ENCODE measurements at places on chromosomes 4 and X. TPM values are rescaled to one million over a fixed set of nuclear protein-coding genes. Genes with fewer than 3 reads are reported as not detected.

GLA gene
- 22.3 TPM for total RNA-seq

ARAP2 gene
- 247 TPM for total RNA-seq

GRCh38 chr4:6338175-6338950, 68.7 kb downstream of the WFS1 start:
- H3K27ac ChIP-seq = no peak overlapping the region
- H3K36me3 ChIP-seq = no peaks in the 10 kb centered on the region
- no peaks in the 10 kb centered on the region for H3K27me3 ChIP-seq
- no peak for DNase-seq
- no peaks in the 10 kb centered on the region for H3K4me1 ChIP-seq

UGT2A3 gene
- not detected for total RNA-seq

- H3K4me1 ChIP-seq = no peaks in the 10 kb centered on the region
- no peaks in the 10 kb centered on the region for H3K36me3 ChIP-seq
- H3K27me3 ChIP-seq = no peaks in the 10 kb centered on the region
- no peak within 1 kb of the TSS for H3K4me3 ChIP-seq
- no peak for DNase-seq
Measured at GRCh38 chrX:37779857-37780256, at the start of gene CYBB. CYBB (plus strand) TSS chrX:37780059; CDS start chrX:37780078, 19 bp downstream.

- DNase-seq = no peak
- H3K4me3 ChIP-seq = no peak overlapping the region
- no peaks in the 10 kb centered on the region for H3K4me1 ChIP-seq
- no peaks in the 10 kb centered on the region for H3K27me3 ChIP-seq
- no peaks in the 10 kb centered on the region for H3K36me3 ChIP-seq
Measured at GRCh38 chrX:15241301-15241700, 28.6 kb downstream of the ASB9 start.

NPNT gene
- total RNA-seq = 795 TPM

PABPC1L2B gene
- not detected for total RNA-seq

- H3K27me3 ChIP-seq = no peaks in the 10 kb centered on the region
- H3K27ac ChIP-seq = no peak overlapping the region
- no peak overlapping the region for H3K4me3 ChIP-seq
- DNase-seq = no peak
- no peaks in the 10 kb centered on the region for H3K36me3 ChIP-seq
- no peaks in the 10 kb centered on the region for H3K4me1 ChIP-seq
Measured at GRCh38 chr4:158609116-158609515, 62.6 kb downstream of the C4orf46 start.

GPR34 gene
- 12.1 TPM for total RNA-seq

IL21 gene
- total RNA-seq = not detected

P2RY10 gene
- total RNA-seq = 0.22 TPM

DNA sequence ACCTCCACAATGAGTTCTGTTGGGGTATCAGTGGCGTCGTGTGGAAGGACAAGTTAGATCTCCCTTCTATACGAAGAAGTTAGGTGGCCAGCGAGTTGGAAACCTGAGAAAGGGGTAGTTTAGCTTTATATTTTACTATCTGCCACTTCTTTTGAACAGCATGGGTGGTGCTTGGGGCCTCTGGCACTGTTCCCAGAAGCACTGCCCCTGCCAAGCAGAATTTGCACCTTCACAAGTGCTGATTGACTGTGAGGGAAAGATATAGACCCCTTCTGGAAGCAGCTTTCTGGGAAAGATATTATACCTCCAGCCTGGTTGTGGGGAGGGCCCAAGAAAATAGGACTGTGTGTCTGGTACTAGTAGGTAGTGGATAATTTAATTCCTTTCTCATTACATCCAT, 246.9 kb downstream of the FBXO8 start:
- no peak for DNase-seq
- H3K27me3 ChIP-seq = no peaks in the 10 kb centered on the region
- no peak overlapping the region for H3K4me3 ChIP-seq
- no peaks in the 10 kb centered on the region for H3K36me3 ChIP-seq
- no peaks in the 10 kb centered on the region for H3K4me1 ChIP-seq

GRCh38 chr4:184163813-184164212, 53.9 kb downstream of the ENPP6 start:
- no peaks in the 10 kb centered on the region for H3K27me3 ChIP-seq
- no peak overlapping the region for H3K4me3 ChIP-seq
- peaks cover 8% of the 10 kb centered on the region for H3K4me1 ChIP-seq

DNA sequence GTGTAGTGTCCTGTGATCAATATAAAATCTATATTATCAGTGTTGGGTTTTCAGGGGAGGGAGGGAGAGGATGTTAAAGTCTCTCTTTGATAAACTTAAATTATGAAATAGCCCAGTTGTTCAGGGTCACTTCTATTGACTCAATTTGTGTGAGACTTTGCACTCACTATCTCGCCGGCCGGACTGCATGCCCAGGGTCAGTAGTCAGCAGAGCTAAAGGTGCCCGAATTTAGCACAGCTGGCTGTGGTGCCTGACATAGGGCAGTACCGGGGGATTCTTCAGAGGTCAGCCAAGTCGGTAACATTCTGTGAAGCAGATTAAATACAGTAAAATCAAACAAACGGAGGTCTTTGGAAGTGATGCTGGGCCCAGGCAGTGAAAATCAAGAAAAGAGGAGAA, 19.2 kb downstream of the GABRQ start:
- H3K4me1 ChIP-seq = no peaks in the 10 kb centered on the region
- H3K4me3 ChIP-seq = no peak overlapping the region
- H3K27me3 ChIP-seq = no peaks in the 10 kb centered on the region
- no peak for DNase-seq

GRCh38 chrX:2499507-2499906, 1.3 kb downstream of the DHRSX start:
- H3K27me3 ChIP-seq = no peaks in the 10 kb centered on the region
- H3K4me1 ChIP-seq = peaks cover 30% of the 10 kb centered on the region
- DNase-seq = no peak
- H3K36me3 ChIP-seq = no peaks in the 10 kb centered on the region
- H3K27ac ChIP-seq = peak overlapping the region; percentile 93

SPANXA1 gene
- total RNA-seq = not detected

DNA sequence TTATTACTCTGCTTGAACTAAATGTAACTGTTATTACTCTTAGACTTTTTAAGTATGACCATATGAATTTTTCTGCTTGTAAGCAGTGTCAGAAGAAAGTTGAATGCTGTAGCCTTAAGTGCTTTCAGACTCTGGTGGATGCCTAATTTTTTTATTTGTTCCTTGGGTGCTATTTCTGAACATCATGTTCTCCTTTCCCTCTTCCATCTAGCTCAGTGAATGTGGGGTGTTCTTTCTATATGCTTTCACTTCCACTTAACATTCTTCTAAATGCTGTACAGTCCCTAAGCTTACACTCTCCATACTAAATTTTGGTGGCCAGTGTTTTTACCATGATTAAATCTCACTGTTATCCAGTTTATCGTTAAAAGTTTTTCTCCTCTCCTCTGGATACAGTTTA, 3.6 kb downstream of the DCK start:
- peaks cover 13% of the 10 kb centered on the region for H3K4me1 ChIP-seq
- H3K36me3 ChIP-seq = no peaks in the 10 kb centered on the region
- H3K27me3 ChIP-seq = no peaks in the 10 kb centered on the region
- no peak overlapping the region for H3K27ac ChIP-seq
- no peak for DNase-seq

GRCh38 chr4:53659112-53659511, 67.8 kb upstream of the LNX1 start:
- no peak for DNase-seq
- no peaks in the 10 kb centered on the region for H3K27me3 ChIP-seq
- no peak overlapping the region for H3K27ac ChIP-seq
- peaks cover 6% of the 10 kb centered on the region for H3K4me1 ChIP-seq

LSM6 gene
- total RNA-seq = 37.0 TPM

SFRP2 gene
- total RNA-seq = 41.3 TPM

DNA sequence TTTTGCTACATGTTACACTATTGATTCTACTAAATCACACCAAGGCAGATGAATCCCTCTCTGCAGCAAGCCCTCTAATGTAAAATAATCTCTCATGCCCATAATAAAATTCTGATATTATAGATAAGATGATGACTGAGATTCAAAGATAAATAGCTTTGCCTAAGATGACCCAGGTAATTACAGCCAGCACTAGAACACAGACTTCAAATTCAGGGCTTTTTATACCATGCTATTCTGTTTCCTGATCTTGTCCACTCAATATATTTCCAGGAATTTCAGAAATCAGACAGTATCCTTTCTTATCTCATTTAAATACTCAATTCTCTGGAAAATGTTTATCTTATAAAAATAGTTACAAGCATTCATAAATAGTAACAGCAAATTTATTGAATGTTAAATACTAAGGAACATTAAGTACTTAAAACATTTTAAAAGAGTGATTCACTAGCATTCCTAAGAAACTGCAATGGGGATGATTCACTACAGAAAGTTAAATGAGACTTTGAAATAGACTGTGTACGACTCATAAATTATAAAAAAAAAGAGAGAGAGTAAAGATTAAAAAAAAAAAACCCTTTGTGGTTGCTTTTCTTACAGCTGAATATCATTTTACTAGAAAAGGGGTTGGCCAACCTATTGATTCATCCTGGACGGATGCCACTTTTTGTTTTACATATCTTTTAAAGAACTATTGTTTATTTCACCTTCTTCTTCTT, 45.8 kb upstream of the IL21 start:
- no peak overlapping the region for H3K27ac ChIP-seq
- no peak overlapping the region for H3K4me3 ChIP-seq
- no peaks in the 10 kb centered on the region for H3K36me3 ChIP-seq

GPC4 gene
- total RNA-seq = 17.4 TPM

ODAM gene
- total RNA-seq = 2.1 TPM

DNA sequence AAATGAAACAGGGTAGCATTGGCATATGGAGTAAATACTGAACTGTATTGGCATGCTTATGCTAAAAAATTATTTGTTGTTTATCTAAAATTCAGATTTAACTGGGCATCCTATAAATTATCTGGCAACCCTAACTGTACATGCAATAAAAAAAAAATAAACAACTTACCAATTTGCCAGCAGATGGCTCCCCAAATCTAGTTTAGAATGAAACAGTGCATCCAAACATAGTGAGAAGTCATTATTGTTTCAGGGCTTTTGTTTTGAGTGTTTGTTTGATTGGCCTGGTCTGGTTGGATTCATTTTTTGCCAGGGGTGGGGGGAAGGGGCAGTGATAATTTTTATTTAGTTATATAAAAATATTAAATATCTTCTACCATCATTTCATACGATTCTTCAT, 12.8 kb upstream of the NSUN7 start:
- peaks cover under 1% of the 10 kb centered on the region for H3K4me1 ChIP-seq
- no peaks in the 10 kb centered on the region for H3K36me3 ChIP-seq
- H3K27me3 ChIP-seq = no peaks in the 10 kb centered on the region

DNA sequence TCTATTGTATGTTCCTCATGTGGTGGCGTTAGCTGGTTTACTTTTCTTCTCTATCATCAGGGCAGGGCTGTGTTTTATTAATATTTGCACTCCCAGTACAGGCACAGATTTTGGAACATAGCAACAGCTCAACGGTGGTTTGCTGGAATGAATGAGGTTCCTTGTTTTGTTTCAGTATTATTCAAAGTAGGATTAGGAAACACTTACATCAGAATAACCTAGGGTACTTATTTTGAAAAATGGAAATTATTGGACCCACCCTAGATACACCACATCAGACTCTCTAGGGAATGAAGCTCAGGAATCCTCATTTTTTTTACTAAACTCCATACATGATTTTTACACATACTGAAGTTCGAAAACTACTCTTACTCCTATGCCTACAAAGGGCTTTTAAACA, 108.8 kb upstream of the ENPEP start:
- no peaks in the 10 kb centered on the region for H3K4me1 ChIP-seq
- no peak overlapping the region for H3K27ac ChIP-seq
- H3K4me3 ChIP-seq = no peak overlapping the region
- no peaks in the 10 kb centered on the region for H3K27me3 ChIP-seq

GRCh38 chr4:3446631-3447320, 5.0 kb downstream of the HGFAC start:
- no peak overlapping the region for H3K4me3 ChIP-seq
- no peaks in the 10 kb centered on the region for H3K36me3 ChIP-seq
- H3K4me1 ChIP-seq = no peaks in the 10 kb centered on the region

DNA sequence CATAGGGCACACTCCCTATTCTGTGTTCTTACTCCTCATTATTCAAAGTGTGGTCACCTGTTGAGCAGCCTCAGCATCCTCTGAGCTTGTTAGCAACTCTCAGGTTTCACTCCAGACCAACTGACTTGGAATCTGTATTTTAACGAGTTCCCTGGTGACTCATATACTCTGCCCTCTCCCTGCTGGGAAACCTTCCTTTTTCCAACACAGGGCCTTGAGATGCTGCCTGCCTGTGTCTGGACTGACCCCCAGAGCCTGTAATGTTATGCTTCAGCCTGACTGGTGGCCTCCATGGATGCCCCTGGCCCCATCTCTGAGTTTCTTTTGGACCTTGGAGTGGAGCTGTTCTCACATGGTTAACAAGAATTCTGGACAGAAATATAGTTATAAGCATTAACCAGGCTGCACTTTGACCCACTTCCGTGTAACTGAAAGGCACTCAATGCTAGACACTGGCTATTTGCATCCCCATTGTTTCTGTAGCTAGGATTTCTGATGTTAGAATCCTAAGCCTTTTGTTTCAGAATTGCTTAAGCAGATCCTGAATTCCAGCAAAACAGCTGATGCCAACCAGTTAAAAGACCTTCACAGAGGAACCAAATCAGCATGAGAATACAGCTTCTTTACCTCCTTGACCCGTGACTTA, 262.6 kb downstream of the STIM2 start:
- no peaks in the 10 kb centered on the region for H3K4me1 ChIP-seq
- DNase-seq = no peak
- no peak overlapping the region for H3K4me3 ChIP-seq
- H3K27me3 ChIP-seq = no peaks in the 10 kb centered on the region
- no peak overlapping the region for H3K27ac ChIP-seq

PPARGC1A gene
- 58.5 TPM for total RNA-seq

DNA sequence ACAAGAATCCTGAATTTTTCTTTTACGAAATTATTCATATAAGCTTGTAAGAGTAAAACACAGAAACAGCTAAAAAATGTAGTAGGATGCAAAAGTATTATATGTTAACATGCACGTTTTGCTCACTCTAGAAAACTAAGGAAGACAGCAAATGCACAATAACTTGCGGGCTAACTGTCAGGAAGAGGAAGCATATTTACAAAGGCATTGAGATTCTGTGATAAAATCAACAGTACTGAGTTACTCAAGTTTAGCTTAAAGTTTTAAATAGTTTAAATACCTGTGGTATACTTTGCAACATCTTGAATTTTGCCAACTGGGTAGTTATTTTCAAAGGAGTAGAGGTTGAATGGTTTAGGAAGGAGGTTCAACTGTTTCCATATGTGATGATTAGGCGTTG, 37.0 kb downstream of the SH2D1A start:
- H3K27me3 ChIP-seq = no peaks in the 10 kb centered on the region
- no peaks in the 10 kb centered on the region for H3K36me3 ChIP-seq
- H3K4me3 ChIP-seq = no peak overlapping the region
- H3K4me1 ChIP-seq = no peaks in the 10 kb centered on the region
- no peak overlapping the region for H3K27ac ChIP-seq

DNA sequence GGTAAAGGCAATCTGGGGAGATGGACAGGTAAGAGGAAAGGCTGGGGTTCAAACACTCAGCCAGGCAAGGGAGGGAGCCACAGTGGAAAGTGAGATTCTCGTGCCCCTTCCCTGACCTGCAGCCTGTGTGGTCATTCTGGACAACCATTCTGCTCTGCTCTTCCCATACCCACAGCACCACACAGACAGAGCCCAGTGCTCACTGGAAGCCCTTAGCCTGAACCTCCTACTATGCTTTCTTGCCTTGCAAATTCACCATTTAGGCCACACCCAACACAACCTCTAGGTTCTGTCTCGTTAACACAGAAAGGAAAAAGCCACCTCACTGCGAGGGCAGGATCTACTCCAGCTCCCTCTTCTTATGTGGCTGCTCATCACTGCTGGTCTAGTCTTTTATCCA, 92.7 kb downstream of the SHISA3 start:
- H3K27ac ChIP-seq = no peak overlapping the region
- H3K4me1 ChIP-seq = no peaks in the 10 kb centered on the region
- H3K4me3 ChIP-seq = no peak overlapping the region
- DNase-seq = no peak
- no peaks in the 10 kb centered on the region for H3K36me3 ChIP-seq

- H3K4me3 ChIP-seq = no peak overlapping the region
Measured at GRCh38 chr4:153365003-153365402, 20.5 kb downstream of the MND1 start.
